ENCODE measurements at places on chromosomes 4 and X. TPM values are rescaled to one million over a fixed set of nuclear protein-coding genes. Genes with fewer than 3 reads are reported as not detected.
A peak's percentile ranks its signal among the peaks of the same experiment; 100 is the strongest.

The PCDH11X gene
- 0.05 TPM for total RNA-seq

DNA sequence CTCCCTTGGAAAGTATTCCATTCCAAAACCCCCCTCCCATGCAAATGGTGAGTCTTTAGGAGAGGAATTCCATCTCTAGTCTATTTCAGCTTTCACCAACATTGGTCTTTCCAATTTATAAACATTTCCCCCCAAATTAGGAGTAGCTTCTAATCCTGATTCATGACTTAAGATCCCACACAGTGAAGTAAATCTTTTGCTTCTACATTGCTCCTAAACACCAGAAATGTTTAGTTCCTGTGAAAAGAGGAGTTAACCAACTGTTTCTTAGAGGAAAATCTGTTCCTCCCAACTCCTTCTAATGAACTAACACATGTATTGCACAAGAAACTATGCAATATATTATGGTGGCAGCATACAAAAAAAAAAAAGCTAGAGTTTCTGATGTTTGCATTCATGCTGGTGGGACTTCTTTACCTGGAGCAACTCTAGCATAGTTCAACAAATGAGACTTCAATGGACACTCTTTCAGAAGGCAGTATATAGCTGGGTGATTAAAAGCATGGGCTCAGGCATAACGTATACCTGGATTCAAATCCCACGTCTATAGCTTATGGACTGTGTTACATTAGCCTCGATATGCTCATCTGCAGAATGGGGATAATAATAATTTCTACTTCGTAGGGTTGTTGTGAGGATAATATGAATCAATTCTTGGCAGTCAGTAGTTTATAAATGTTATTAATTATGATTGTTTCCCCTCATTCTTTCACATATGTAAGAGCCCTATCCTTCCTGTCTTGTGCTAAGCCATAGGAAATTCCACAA, 131.6 kb upstream of the TMEM164 start:
- H3K36me3 ChIP-seq = no peaks in the 10 kb centered on the region
- H3K27ac ChIP-seq = no peak overlapping the region
- no peaks in the 10 kb centered on the region for H3K4me1 ChIP-seq
- DNase-seq = no peak

The DCX gene
- total RNA-seq = not detected

The UGT8 gene
- total RNA-seq = 0.18 TPM

The FGFBP1 gene
- total RNA-seq = not detected

DNA sequence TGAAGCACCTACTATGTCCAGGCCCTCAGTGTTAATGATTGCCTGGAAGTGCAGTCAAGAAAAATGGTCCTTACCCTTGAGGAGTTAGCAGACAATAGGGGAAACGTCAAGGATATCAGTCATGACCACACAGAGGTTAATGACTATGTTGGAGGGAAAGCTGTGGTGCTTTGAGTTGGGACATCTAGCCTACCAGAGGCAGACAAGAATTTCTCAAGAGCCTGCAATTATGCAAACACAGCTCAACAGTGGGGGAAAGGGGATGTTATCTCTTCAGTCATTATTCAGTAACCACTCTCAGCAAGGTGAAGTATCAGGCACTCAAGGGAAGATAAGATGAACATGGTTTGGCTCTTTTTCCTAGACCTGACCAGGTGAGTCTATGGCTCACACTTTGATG, 7.0 kb upstream of the FGFBP1 start:
- H3K4me1 ChIP-seq = no peaks in the 10 kb centered on the region
- DNase-seq = no peak
- no peak overlapping the region for H3K27ac ChIP-seq
- H3K36me3 ChIP-seq = no peaks in the 10 kb centered on the region

DNA sequence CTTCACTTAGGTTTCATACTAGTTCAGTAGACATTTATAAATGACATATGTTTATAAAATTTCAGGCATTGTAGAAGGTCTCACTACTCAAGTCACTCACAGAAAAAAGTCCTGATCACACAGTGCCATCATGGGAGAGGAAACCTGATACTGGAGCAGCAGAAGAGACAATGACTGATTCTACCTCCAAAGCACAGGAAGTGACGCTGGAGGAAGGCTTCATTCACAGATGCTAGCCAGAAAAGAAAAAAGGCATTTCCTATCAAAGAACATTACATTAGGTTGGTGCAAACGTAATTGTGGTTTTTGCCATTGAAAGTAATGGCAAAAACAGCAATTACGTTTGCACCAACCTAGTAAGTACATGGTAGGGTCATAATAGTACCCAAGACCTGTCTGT, 79.5 kb downstream of the RASGEF1B start:
- H3K4me3 ChIP-seq = no peak overlapping the region

DNA sequence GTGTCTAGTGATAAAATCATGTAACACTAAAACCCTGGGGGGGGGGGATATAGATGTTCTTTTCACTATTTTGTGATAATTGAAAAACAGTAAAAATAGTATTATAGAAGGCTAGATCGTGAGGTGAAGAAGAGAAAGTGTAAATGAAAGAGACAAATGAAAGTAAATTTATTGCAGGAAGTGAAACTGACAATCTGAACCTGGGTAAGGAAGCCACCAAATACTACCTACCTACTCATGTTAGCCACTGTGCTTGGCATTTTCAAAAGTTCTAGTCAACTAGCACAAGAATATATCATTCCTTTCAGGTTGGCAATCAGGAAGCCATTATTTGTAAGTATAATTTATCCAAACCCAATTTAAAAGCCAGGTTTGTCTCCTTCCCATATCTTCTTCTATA, 1366.1 kb downstream of the FAM133A start:
- no peak for DNase-seq
- H3K27ac ChIP-seq = no peak overlapping the region
- H3K27me3 ChIP-seq = no peaks in the 10 kb centered on the region
- H3K36me3 ChIP-seq = no peaks in the 10 kb centered on the region
- no peaks in the 10 kb centered on the region for H3K4me1 ChIP-seq

The USP27X gene
- total RNA-seq = 2.2 TPM

DNA sequence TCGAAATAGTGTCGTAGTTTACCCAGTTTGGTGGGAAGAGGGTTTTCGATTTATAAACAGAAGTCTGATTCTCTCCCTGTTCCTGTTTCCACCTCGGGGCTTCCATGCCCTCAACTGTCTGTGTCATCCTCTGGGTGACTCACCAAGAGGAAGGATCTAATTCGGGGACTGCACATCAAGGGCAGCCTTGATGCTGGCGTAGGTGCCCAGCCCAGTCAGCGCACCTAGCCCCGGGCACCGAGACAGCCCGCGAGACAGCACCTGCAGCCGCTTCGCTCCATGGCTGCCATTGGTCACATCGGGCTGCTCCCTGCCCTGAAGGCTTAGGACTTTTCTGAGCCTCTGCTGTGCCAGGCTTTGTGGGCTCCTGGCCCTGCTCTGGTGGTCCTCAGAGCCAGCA, 7.7 kb downstream of the ABCD1 start:
- no peak for DNase-seq
- peaks cover 12% of the 10 kb centered on the region for H3K36me3 ChIP-seq
- H3K4me3 ChIP-seq = no peak overlapping the region
- H3K27me3 ChIP-seq = no peaks in the 10 kb centered on the region
- H3K4me1 ChIP-seq = peaks cover 27% of the 10 kb centered on the region
- H3K27ac ChIP-seq = no peak overlapping the region

- peaks cover 2% of the 10 kb centered on the region for H3K36me3 ChIP-seq
- no peak overlapping the region for H3K4me3 ChIP-seq
- no peaks in the 10 kb centered on the region for H3K27me3 ChIP-seq
- H3K4me1 ChIP-seq = peaks cover 54% of the 10 kb centered on the region
Observed at GRCh38 chrX:71098302-71098701, 2.7 kb downstream of the FOXO4 start.

DNA sequence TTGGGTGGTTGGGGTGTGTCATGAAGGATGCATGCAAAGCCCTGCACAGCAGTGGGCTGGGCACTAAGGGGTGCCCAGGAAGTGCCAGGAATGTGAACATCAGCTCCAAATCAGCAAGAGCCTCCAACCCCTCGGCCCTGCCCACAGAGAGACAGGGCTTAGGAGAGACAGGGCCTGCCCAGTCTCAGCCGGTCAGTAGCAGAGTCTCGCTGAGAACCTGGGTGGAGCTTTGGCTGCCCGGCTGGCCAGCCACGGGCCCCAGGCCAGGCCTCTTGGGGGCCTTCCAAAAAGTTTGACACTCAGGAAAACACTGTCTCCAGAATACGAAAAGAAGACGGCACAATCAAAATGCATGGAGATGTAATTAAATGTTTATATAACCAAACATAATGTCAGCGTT, 4.3 kb upstream of the MXD4 start:
- no peaks in the 10 kb centered on the region for H3K27me3 ChIP-seq
- no peaks in the 10 kb centered on the region for H3K4me1 ChIP-seq
- H3K4me3 ChIP-seq = no peak overlapping the region
- no peaks in the 10 kb centered on the region for H3K36me3 ChIP-seq
- no peak overlapping the region for H3K27ac ChIP-seq

The GAGE2A gene
- total RNA-seq = not detected

DNA sequence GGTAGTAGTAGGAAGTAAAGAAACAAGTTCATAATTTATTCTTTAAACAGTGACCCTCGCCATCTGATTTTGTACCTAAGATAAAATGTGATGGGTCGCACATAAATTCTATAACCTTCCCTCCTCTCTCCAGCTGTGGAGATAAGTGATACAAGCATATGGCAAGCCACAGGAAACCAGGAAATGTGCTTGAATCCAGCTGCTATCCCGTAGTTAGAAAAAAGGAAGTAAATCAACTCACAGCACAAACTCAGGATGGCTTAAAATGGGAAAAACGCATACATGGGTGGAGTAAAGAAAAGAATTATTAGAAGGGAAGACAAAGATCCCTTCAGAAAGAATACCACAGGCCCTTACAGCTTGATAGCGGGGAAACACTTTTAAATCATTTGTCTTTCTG, 78.2 kb downstream of the ZNF827 start:
- no peaks in the 10 kb centered on the region for H3K27me3 ChIP-seq
- H3K4me1 ChIP-seq = peaks cover 12% of the 10 kb centered on the region
- H3K4me3 ChIP-seq = no peak overlapping the region

- no peak overlapping the region for H3K4me3 ChIP-seq
- H3K27me3 ChIP-seq = no peaks in the 10 kb centered on the region
- H3K36me3 ChIP-seq = no peaks in the 10 kb centered on the region
- H3K27ac ChIP-seq = no peak overlapping the region
Observed at GRCh38 chrX:28668957-28669356, 81.7 kb downstream of the IL1RAPL1 start.

GRCh38 chrX:72526534-72527508, 45.8 kb downstream of the HDAC8 start:
- H3K27ac ChIP-seq = no peak overlapping the region
- DNase-seq = no peak
- no peak overlapping the region for H3K4me3 ChIP-seq

The CT45A2 gene
- total RNA-seq = not detected

DNA sequence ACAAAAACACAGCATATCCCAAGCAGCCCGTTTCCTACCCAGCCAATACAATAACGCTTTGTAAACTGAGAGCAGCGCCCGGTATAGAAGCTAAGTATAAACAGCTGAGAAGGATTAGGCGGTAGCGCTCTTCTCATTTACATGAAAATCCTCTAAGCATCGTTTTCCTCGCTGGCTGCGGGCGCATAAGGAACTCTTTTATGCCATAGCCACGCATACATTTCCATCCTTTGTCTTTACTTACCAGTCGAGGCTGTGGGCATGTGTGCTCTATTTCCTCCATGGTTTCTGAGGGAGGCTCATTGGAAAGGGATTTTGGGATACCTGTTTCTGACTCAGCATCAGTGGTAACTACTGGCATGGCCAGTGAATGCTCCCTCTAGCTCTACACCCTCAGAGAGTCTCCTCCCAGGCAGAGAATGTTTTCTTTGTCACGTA, 383 bp downstream of the PCYT1B start:
- peaks cover 12% of the 10 kb centered on the region for H3K27me3 ChIP-seq
- H3K4me1 ChIP-seq = peaks cover 22% of the 10 kb centered on the region
- DNase-seq = no peak
- no peak overlapping the region for H3K27ac ChIP-seq
- peak overlapping the region; percentile 59 for H3K4me3 ChIP-seq

The FGF2 gene
- 1.2 TPM for total RNA-seq

DNA sequence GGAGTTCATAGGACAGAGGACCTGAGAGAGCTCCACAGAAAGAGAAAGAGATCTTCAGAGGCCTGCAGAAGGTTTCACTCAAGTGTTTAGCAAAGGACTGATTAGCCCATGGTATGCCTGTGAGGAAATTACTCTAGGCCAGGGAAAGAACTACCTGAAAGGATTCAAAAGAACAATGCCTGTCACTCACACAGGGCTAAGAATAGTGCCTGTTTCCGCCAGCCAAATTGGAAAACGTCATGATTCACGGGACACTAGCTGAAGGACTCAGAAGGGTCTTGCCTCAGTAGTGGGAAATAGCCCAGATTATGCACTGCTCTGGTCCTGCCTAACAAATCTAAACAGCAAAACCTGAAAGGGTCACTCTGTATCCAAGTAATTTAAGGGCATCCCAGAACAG, 21.1 kb downstream of the SYTL4 start:
- no peak overlapping the region for H3K27ac ChIP-seq
- peaks cover 12% of the 10 kb centered on the region for H3K27me3 ChIP-seq
- no peaks in the 10 kb centered on the region for H3K4me1 ChIP-seq
- no peak for DNase-seq

DNA sequence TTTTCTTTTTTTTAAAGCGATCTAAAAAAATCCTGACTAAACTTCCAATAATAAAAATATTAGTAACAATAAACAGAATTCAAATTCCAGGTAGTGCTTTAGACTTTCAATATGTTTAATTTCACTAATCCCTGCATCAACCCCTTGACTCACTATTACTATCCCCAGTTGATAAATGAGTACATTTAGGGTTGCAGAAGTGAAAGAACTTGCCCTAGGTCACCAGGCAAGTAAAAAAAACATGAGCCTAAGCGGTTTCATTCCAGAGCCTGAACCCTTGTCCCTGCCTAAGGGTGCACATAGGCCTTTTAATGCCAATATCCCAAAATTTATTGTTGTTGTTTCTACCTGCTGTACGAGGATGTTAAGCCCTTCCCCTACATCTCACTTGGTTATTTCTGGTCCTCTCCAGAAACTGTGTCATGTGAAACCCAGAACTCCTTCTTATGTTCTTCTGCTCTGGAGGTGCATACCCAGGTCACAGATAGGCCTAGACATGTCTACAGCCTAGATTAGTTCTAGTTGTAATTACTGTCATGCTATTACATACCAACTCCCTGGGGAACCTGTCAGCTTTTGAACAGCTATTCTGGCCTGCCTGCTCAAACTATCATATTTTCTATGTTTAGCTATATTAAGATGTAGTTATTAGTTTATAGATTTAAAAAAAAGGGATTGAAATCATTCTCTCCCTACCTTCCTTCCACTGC, 244.5 kb upstream of the PITX2 start:
- H3K4me3 ChIP-seq = no peak overlapping the region
- no peak for DNase-seq
- no peaks in the 10 kb centered on the region for H3K27me3 ChIP-seq
- H3K4me1 ChIP-seq = no peaks in the 10 kb centered on the region
- H3K36me3 ChIP-seq = no peaks in the 10 kb centered on the region

Data from activated CD4-positive, alpha-beta T cell treated with anti-CD3 and anti-CD28 coated beads for 36 hours (primary cell).